NCI-H1436 treated with DMSO at 0.1 percent for 48 hours (cell line): ENCODE measurements at places on chromosomes 12 and 14.
A peak's percentile ranks its signal among the peaks of the same experiment; 100 is the strongest.

- no peak for DNase-seq
Observed at GRCh38 chr12:52275686-52276085, 1.2 kb downstream of the KRT86 start.

- no peak for DNase-seq
Observed at GRCh38 chr14:55671641-55672040, 91.6 kb downstream of the KTN1 start.

DNA sequence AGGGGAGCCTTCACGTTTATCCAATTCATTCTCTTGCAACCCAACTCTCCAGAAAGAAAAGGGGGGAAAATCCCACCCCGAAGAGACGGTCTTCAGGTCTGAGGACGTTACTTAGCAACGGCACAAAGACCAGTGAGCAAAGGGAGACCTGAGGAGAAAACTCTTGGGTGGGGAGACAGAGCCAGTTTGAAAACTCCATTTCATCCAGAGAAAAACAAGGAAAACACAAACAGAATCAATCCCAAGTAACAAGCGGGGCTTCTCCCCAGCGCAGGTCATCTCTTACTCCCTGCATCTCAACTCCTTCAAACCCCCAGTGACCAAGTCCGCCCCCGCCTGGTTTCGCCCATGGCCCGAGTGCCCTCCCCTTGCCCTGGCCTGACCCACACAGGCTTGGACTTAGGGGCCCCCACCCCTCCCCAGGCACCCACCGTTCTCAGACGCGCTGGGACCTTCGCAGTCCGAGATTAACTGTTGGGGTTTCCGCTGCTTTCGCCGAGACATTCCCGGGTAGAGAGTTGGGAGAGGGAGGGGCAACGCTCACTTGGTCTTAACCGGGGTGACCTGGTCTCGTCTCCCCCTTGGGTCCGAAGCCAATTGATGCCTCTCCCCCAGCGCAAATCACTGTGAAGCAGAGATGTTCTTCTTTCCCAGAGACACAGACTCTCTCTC, 10.4 kb upstream of the SALL2 start:
- no peak for DNase-seq

DNA sequence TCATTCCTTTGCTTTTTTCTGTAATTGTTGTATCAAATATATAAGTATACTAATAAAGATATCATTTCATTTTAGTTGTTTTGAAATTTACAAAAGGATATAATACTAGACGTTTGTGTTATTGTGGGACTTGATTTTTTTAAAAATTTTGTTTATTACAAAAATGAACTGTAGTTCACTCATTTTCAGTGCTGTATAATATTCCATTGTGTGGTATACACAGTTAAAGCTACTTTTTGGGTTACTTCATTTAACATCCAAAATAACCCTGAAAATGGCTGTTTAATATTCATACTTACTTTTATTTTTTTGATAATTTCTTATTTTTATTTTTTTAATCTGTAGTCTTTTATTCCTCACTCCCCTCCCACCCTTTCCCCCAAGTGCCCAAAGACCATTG, 21.4 kb downstream of the SLC38A2 start:
- no peak for DNase-seq

- no peak for DNase-seq
Observed at GRCh38 chr12:120110550-120111501, 5.7 kb downstream of the RAB35 start.

GRCh38 chr12:52235822-52236361, 2.8 kb downstream of the KRT7 start:
- no peak for DNase-seq

- peak; percentile 12 for DNase-seq
Observed at GRCh38 chr14:75982266-75983018, 647 bp upstream of the TGFB3 start.

- DNase-seq: no peak
Observed at GRCh38 chr12:2544230-2544629, 250.5 kb upstream of the FKBP4 start.

DNA sequence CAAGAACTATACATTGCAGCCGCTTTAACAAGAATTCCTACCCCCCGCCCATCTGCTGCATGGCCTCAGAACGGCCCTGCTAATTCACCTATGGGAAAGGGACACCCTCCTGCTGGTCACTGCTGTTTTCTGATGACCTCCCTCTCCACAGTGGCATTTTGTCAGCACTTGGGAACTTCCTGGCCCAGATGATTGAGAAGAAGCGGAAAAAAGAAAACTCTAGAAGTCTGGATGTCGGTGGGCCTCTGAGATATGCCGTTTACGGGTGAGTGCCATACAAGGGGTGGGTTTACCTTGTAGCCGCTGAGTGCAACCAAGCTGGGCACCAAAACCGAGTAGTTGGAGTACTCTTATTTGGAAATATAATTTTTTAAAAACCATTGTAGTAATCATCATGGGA, 2.7 kb downstream of the PXMP2 start:
- DNase-seq: no peak
